ENCODE measurements at places on chromosomes 12 and 14.

DNA sequence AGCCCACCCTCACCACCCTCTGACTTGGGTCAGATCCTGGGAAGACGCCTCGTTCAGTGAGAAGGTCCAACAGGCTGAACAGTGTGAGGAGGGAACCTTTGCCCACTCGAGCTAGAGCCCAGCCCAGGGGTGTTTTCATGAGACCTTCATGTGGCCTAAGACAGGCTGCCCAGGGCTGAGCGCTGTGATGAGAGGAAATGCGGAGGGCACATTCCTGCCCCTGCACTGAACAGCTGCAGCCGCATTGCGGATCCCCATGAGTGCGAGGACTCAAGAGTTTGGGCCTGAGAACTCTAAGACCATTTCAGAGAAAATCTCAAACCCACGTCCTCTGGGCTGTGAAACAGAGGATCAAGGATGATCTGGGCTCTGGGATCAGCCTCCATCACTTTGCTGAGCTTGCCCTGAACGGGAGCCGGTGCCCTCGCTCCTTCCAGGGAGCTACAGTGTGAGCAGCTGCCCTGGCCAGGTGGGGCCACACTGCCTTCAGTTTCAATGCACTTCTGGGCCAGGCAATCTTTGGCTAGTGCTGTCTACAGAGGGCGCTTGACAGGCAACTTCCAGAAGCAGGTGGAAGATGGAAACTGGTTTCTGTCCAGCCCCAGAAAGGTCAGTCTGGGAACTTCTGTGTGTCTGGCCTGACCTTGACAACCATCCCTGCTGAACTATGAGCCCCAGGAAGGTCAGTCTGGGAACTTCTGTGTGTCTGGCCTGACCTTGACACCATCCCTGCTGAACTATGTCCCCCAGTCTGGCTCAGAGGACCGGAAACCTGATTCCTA lies 43.5 kb upstream of the P2RX7 start:
- no peaks in the 10 kb centered on the region for H3K4me1 ChIP-seq
- DNase-seq: no peak
- H3K36me3 ChIP-seq: no peaks in the 10 kb centered on the region
- H3K4me3 ChIP-seq: no peak overlapping the region

DNA sequence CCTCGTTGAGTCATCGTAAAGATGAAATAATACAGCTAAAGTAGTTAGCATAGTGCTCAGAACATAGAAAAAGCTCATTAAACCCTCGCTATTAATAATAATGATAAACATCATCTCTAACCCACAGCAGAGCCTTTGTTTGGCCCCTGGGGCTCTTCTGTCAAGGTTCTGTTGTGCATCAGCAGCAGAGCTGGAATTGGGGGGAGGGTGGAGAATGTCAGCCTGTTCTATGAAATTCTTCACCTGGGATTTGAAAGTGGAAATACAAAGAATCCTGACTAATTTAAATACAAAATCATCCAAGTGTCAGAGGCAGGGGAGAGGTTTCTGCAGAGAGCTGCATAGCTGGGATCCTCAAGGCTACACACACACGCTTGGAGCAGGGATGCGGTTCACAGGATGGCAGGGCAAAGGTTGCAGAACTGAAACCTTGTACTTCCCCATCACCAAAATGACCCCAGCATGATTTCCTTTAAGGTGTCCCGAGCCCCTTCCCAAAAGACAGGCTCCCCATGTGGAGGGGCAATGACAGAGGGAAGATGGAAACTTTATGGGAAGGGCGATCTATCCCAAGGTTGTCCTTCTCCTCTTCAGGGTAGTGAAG lies 71.8 kb downstream of the DAD1 start:
- no peak overlapping the region for H3K4me3 ChIP-seq
- no peak overlapping the region for H3K27ac ChIP-seq
- no peaks in the 10 kb centered on the region for H3K4me1 ChIP-seq
- H3K27me3 ChIP-seq: no peaks in the 10 kb centered on the region
- DNase-seq: no peak

GRCh38 chr12:89968151-89968700 lies 259.6 kb upstream of the ATP2B1 start:
- H3K36me3 ChIP-seq: no peaks in the 10 kb centered on the region
- DNase-seq: no peak
- H3K4me1 ChIP-seq: no peaks in the 10 kb centered on the region
- no peak overlapping the region for H3K4me3 ChIP-seq
- no peak overlapping the region for H3K27ac ChIP-seq

DNA sequence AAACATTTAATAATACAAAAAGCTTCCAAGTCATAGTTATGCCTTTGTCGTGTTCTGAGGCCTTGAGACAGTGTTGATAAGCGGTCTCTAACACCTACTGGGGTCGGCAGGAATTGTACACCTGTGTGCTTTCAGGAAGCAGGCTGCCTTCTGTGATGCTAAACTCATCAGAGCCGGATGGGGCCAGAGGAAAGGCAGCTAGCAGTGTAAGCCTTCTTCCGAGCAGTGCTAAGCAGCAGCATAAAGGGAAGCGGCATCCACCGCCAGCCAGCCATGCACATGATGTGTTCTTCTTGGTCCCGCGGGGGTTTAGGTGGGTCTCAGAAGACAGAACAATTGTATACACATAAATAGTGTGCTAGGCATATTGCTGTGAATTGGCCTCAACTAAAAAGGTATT lies 159.3 kb downstream of the SLC15A4 start:
- H3K4me3 ChIP-seq: no peak overlapping the region
- no peak overlapping the region for H3K27ac ChIP-seq
- no peaks in the 10 kb centered on the region for H3K27me3 ChIP-seq
- no peak for DNase-seq
- no peaks in the 10 kb centered on the region for H3K4me1 ChIP-seq
- no peaks in the 10 kb centered on the region for H3K36me3 ChIP-seq

DNA sequence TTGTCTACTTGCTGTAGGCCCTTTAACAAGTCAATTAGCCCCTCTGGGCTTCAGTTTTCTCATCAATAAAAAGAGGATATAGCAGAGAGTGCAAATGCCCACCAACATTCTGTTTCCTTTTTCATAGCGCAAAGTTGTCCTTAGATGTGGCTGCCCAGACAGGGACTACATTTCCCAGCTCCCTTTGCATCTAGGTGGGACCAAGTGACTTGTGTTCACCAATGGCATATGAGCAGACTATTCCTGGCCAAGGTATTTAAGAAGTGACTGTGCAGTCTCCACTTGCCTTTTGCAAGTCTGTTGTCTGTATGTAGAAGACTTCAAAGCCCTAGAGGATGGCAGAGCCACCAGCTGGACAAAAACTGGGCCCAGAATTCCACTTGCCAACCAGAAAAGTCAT lies 59.7 kb downstream of the DAO start:
- no peaks in the 10 kb centered on the region for H3K4me1 ChIP-seq
- no peak overlapping the region for H3K27ac ChIP-seq
- H3K36me3 ChIP-seq: no peaks in the 10 kb centered on the region
- no peaks in the 10 kb centered on the region for H3K27me3 ChIP-seq
- H3K4me3 ChIP-seq: no peak overlapping the region
- no peak for DNase-seq

Measured in ovary (tissue), 10 donors.